CD8-positive, alpha-beta T cell (primary cell): ENCODE measurements at places on chromosomes 6 and 20. TPM values are rescaled to one million over a fixed set of nuclear protein-coding genes. Genes with fewer than 3 reads are reported as not detected.

RNF144B gene
- 2.0 TPM for total RNA-seq

MDFI gene
- not detected for total RNA-seq

NELFCD gene
- 113 TPM for total RNA-seq

CD93 gene
- total RNA-seq: 0.16 TPM

HNF4A gene
- total RNA-seq: not detected

CNKSR3 gene
- not detected for total RNA-seq

TSPO2 gene
- total RNA-seq: not detected

C6orf15 gene
- total RNA-seq: not detected

DCDC2 gene
- not detected for total RNA-seq

TRIM31 gene
- not detected for total RNA-seq

LCA5 gene
- total RNA-seq: not detected

CLDN20 gene
- not detected for total RNA-seq

ADGRG6 gene
- total RNA-seq: 0.61 TPM

ATP9A gene
- 0.92 TPM for total RNA-seq

MUC22 gene
- not detected for total RNA-seq

WFDC10B gene
- total RNA-seq: not detected

PCSK2 gene
- not detected for total RNA-seq

SRMS gene
- total RNA-seq: not detected

PACSIN1 gene
- total RNA-seq: 1.7 TPM

SAMD3 gene
- total RNA-seq: 41.0 TPM

FAM120B gene
- 25.3 TPM for total RNA-seq

REM1 gene
- not detected for total RNA-seq

PRR18 gene
- total RNA-seq: not detected

PLCB1 gene
- total RNA-seq: 5.0 TPM

SIM1 gene
- total RNA-seq: not detected

FAM83C gene
- not detected for total RNA-seq

TREML2 gene
- total RNA-seq: 0.36 TPM

ECT2L gene
- not detected for total RNA-seq

SIRPA gene
- total RNA-seq: not detected

ZBP1 gene
- total RNA-seq: 21.1 TPM

SLC4A11 gene
- 0.65 TPM for total RNA-seq

HLA-DQA1 gene
- total RNA-seq: 5.5 TPM

DPM1 gene
- total RNA-seq: 54.1 TPM

C6orf132 gene
- total RNA-seq: 0.05 TPM

TCP11 gene
- total RNA-seq: not detected

TP53TG5 gene
- not detected for total RNA-seq

PPP1R14C gene
- total RNA-seq: not detected

SOX4 gene
- 20.4 TPM for total RNA-seq

KCNQ5 gene
- total RNA-seq: 3.8 TPM

RSPH4A gene
- total RNA-seq: 0.97 TPM

LPIN3 gene
- 0.14 TPM for total RNA-seq

FAM50B gene
- 1.1 TPM for total RNA-seq

TRIM40 gene
- total RNA-seq: not detected

SULF2 gene
- 1.2 TPM for total RNA-seq

ALDH8A1 gene
- total RNA-seq: 2.4 TPM

TCF15 gene
- not detected for total RNA-seq

ME1 gene
- total RNA-seq: 1.3 TPM
